Cortex of kidney (tissue), 1 donor: ENCODE measurements at places on chromosomes 7 and 10.

DNA sequence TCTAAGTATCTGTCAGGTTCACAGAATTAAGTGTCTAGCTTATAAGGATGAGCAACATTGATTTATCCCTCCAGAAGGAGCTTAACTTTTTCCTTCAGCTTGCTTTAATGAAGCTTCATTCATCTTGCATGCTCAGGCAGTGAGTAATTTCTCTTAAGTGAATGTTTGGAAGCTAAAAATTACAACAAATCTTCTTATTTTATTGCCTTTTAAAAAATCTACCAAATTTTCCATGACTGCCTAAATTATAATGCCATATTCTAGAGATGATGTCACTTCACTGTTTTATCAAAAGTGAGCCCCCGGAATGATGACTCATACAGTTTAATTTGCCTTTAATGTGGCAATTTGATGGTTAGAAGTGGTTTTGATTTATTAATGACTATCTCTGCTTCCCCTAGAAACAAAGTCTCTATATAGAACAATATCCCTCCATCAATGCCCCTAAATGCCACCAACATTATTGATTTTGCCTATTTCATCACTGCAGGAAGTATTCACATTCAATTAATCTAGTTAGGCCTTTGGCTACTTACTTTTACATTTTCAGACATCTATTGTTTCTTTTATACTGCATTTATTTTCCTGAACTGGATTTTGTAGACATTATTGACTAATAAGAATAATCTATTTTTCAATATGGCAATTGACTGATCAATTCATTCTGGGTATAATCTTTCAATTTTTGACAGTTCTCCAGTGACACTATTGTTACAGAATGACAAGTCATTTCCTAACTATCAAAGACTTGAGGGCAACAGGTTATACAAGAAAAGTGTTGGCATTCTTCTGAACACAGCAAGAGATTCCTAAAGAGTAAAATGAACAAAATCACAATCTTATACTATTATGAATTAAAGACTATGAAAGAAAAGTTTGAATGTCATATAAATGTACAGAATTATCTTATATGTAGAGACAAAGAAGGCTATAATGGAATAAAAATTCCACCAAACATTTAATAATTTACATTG lies 139.3 kb upstream of the ODAD2 start:
- no peak for DNase-seq

DNA sequence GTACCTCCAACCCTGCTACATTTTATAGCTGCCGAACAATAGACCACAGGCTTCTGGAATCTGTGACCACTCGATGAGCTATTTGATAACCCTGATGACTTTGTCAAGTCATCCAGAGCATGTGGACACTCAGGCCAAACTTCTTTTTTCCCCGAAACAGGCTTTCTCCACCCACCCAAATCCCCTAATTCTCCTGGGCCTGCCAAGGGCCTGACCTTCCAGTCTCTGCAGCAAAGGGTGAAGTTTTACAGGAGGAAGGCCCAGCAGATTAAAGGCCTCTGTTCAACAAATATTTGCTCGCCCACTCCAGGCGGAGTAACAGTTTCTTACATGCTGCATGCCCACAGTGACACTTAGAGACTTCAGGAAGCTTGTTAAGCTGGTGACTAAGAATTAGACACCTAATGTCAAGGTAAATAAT lies 2.0 kb downstream of the JCAD start:
- DNase-seq, result no peak

DNA sequence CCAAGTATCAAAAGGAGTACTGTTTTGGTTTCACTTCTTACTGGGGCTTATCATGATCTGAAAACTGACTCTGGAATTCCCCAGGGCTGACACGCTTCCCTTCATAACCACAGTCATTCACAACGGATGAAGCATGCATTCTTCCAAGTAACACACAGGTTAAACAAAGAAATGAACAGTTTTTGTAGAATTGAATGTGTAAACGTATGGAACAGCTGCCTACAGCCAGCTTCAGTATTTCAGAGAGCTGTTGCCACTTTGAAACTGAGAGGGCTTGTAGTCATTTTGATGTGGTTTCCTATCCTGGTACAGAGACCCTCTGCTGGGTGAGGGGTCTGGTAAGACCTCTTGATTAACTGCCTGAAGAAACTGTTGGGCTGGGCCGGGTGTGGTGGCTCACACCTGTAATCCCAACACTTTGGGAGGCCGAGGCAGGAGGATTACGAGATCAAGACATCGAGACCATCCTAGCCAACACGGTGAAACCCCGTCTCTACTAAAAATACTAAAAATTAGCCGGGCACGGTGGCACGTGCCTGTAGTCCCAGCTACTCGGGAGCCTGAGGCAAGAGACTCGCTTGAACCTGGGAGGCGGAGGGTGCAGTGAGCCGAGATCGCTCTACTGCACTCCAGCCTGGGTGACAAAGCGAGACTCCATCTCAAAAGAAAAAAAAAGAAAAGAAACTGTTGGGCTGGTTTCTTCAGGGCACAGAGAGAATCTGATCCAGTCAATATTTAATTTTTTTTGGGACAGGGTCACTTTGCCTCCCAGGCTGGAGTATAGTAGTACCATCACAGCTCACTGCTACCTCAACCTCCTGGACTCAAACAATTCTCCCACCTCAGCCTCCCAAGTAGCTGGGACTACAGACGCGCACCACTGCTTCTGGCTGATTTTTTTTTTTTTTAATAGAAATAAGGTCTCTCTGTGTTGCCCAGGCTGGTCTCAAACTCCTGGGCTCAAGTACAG lies 4.7 kb downstream of the NFE2L3 start:
- DNase-seq, result no peak

- DNase-seq, result no peak
Observed at GRCh38 chr10:126592901-126593300, 77.6 kb downstream of the C10orf90 start.

- no peak for DNase-seq
Observed at GRCh38 chr7:24637021-24637420, 63.8 kb downstream of the PALS2 start.

DNA sequence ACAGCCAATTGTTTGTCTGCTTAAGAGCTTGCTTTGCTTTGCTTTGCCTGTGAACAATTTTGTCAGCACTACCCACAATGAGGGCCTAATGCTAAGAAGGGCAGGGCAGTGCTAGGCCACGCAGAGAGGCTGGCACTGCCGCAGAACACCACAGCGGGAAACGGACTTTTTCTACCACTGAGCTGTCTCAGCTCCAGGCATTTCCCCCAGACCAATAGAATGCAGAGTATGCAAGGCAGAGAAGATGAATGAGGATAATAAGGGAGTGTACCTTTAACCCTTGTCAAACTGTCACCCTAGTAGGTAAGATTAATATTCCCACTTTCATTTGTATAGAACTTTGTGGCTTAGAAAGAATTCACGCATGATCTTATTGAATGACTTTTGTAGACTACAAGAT lies 104.5 kb downstream of the SH3PXD2A start:
- DNase-seq, result no peak

DNA sequence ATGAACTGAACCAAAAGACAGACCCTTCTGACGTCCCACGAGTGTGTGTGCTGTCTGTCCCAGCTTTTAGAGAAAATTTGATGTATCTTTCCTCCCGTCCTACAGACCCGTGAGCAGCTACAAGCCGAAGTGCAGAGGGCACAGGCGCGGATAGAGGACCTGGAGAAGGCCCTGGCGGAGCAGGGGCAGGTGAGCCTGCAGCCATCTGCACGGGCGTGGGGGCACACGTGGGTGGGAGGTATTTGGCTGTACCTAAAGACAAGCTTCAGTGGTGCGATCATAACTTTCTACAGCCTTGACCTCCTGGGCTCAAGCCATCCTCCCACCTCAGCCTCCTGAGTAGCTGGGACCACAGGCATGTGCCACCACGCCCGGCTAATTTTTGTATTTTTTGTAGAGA lies 41.7 kb upstream of the DPYSL4 start:
- DNase-seq, result no peak

- no peak for DNase-seq
Observed at GRCh38 chr10:78805176-78805575, 263.6 kb upstream of the ZMIZ1 start.

DNA sequence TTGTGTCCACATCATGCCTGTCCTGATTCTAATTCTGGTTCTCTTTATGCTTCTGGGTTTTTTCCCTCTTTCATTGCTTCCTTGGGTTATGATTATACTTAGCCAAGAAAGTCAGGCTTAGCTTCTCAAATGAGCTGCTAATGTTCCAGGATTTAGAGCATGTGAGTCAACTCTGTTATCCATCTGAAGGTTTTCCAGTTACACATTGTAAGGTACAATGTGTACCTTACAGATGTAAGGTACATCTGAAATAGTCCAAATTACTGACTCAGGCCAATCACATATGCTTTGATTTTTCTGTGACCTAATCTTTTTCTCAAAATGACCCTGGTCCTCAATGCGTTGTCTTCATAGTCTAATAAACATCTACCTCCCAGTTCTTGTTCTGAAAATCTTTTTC lies 13.3 kb upstream of the MIOS start:
- DNase-seq, result no peak

GRCh38 chr10:114396464-114396863 lies 7.8 kb downstream of the AFAP1L2 start:
- DNase-seq, result no peak
